ENCODE measurements at places on chromosomes 1 and 21.

GRCh38 chr1:159005161-159005560 is 4.5 kb upstream of the IFI16 start:
- peak; percentile 20 for DNase-seq

DNA sequence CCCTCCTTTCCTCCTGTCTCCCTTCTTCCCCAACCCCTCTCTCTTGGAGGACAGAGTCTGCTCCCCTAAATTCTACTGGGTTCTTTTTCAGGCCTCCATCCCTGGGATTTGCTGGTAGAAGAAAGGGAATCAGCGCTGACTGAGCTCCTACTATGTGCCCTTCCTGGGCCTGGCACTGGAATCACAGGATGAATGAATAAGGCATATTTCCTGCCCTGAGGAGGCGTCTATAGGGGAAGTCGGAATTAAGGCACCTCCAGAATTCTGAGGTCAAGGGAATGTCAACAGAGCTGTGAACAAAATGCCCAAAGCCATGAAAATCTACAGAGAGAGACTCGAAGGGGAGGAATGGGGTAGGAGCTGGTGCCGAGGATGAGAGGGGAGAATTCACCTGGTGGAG is 17.4 kb upstream of the BTG2 start:
- DNase-seq = no peak

- DNase-seq = no peak
Measured at GRCh38 chr21:32538147-32538792, 47.1 kb downstream of the TCP10L start.

DNA sequence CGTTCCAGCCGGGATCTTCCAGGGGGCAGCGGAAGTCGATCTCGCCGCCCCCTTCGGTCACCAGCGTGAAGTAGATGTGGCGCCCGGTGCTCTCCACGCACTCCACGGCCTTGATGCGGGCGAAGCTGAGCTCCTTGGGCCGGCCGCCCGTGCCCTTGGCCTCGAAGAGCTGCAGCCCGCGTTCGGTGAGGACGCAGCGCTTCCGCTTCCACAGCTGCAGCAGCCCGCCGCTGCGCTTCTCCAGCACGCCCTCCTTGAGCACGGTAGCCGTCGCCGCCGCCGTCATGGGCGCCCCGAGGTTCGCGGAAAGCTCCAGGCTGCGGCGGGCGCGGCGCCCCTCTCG is 516 bp downstream of the PHLDA3 start:
- DNase-seq = no peak

DNA sequence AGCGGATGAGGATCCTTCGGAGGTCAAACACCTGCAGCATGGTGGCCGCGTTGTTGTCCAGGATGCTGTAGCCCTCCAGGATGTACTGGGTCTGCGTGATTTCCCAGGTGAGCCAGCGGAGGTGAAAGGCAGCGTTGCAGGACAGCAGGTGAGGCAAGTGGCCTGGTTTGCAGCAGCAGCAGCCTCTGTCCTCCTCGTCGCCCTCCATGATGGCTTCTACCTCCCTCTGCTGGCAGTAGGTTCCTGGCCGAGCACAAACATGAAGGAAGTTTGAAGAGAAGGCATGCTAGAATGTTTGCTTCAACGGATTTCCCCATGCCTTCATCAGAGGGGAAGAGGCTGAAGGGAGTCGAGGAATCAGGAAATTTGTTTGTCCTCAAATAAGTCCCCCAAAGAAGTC is 74.7 kb downstream of the NTPCR start:
- DNase-seq = peak; percentile 22

DNA sequence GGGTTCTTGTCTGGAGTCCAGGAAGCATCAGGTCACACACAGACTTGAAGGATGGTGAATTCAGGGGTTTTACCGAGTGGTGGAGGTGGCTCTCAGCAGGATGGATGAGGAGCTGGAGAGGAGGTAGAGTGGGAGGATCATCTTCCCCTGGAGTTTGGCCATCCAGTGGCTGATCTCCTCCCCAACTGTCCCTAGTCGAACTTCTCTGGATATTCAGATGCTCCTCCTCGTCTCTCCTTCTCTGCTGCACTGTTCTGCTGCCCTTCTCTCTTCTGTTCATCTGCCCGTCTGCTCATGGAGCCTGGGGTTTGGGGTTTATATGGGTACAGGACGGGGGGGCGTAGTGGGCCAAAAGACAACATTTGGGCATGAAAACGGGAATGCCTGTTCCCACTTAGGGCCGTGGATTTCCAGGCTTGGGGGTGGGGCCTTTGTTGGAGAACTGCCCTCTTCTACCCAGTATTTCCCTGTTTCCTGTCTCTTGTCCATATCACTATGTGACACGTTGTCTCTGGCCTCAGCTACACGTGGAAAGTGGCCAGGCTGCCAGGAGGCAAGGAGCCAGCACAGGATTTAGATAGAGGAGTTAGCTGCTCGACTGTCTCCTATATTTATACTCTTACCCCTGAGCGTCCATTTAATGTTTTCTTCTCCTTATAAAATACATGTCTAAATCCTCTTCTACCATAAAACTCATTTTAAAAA is 76.7 kb downstream of the SIPA1L2 start:
- DNase-seq = peak; percentile 32

All from fibroblast of skin of abdomen (primary cell).